ENCODE measurements at places on chromosomes 6 and 20. TPM values are rescaled to one million over a fixed set of nuclear protein-coding genes. Genes with fewer than 3 reads are reported as not detected.

Gene PDYN
- polyA plus RNA-seq = not detected

- DNase-seq = no peak
These were observed 186.4 kb downstream of the LRFN2 start for GRCh38 chr6:40400738-40401137.

Gene OPRL1
- 0.97 TPM for polyA plus RNA-seq

Gene PRICKLE4
- not detected for polyA plus RNA-seq

Gene PTK7
- polyA plus RNA-seq = 187 TPM

DNA sequence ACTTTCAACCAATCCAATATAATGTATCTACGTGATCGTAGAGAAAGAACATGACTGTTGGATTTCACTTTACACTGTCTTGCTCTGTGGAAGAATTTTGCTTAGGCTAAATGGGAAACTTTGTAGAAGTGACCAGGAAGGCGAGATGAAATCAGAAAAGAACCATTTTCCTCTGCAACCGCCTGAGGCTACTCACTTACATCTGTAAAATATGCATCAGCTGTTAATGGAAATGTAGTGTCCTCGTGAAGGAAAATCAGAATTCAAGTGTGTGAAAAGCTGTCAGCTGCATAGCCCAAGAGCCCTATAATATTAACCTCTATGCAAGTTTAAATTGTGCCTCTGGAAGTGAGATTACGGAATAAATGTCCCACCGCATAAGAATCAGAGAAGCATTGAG is 277.9 kb downstream of the C6orf118 start:
- no peak for DNase-seq

Gene ARMC12
- 0.56 TPM for polyA plus RNA-seq

DNA sequence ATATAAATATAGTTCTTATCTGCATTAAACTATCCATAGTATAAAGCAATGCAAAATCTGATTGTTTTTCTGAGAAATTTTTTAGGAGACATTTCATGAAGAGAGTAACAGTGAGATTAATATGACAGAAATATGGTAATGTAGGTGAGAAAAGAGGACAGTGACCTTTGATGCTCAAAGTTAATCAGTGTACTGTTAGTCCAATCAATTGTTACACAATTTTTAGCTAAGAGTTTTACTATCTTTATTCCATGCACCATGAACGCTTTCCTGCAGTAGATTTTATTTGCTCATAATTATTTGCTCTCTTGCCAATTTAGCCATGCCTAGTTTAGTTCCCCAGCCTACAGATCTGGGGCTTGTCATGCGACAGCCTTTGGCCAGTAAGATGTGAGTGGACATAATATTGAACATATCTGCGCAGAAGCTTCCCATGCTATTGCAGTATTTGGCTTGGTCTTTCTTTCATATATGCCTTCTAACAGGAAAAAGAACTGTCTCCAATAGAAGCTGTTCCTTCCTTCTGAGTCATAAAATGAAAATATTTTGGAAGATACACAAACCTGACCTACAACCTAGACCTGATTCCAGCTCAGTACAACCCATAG is 38.7 kb downstream of the FKBP1C start:
- no peak for DNase-seq

Gene FGD2
- polyA plus RNA-seq = not detected

Gene BTNL2
- polyA plus RNA-seq = not detected

Data from BJ (cell line).